ENCODE measurements at places on chromosomes 5 and 9.
A peak's percentile ranks its signal among the peaks of the same experiment; 100 is the strongest.

- no peak for DNase-seq
Observed at GRCh38 chr9:82154573-82154972, 166.0 kb downstream of the SPATA31D1 start.

- no peak for DNase-seq
Observed at GRCh38 chr9:104775574-104775936, 11.6 kb downstream of the NIPSNAP3B start.

DNA sequence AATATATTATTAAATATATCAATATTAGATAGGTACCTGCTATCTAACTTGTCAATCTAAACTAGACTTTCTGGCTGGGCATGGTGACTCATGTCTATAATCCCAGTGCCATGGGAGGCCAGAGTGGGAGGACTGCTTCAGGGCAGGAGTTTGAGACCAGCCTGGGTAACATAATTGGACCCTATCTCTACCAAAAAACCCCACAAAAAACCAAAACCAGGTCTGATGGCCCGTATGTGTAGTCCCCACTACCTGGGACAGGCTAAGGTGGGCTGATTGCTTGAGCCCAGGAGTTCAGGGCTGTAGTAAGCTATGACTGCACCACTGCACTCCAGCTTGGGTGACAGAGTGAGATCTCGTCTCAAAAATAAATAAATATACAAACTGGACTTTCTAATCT, 55.0 kb downstream of the PJA2 start:
- DNase-seq: no peak

DNA sequence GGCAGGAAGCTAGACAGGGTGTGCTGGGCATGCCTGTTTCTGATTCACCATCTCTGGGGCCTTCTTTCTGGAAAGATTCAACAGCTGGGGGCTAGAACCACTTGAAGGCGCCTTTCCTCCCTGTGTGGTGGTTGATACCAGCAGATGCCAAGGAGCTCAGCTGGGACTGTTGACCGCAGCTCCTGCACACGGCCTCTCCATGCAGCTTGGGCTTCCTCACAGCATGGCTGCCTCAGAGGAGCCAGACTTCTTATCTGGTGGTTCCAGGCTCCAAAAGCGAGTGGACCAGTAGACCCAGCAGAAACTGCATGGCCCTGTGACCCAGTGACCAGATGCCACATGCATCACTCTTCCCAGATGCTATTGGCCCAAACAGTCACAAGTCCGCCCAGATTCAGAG, 74.7 kb upstream of the COL5A1 start:
- DNase-seq: no peak

DNA sequence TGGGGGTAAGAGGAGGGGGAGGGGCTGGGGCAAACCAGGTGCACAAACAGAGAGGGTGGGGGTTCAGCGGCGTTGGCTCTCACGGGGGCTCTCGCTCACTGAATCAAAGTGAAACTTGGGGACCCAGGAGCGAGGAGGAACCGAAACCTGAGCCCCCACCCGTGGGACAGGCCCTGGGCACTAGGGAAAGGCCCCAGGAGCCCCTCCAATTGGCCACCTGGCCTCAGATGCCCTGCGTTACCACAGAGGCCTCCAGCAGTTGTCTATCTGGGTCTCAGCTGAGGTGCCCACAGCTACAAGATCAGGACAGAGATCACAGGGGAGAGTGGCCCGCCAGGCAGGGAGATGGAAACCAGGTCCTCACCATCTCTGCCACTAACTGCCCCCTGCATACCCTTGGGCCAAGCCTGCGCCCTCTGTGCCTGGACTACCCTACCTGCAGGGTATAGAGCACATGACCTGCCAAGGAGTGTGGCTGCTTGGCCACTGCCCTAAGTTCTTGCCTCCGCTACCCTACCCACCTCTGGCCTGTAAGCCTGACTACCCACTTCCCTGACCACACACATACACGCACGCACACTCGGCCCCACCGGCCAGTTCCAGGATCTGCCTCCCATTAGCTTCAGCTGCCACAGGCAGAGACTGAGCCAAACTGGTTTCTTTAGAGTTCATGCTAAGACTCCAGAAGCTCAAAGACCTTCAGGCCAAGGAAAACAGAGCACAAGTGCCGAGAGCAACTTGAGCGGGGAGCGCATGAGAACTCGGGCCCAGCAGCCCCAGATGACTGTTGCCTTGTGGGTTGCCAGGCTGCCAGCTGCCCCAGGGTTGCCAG, 39.9 kb downstream of the PAX5 start:
- peak; percentile 78 for DNase-seq

GRCh38 chr5:39217365-39218281, 1.7 kb downstream of the FYB1 start:
- peak; percentile 72 for DNase-seq

DNA sequence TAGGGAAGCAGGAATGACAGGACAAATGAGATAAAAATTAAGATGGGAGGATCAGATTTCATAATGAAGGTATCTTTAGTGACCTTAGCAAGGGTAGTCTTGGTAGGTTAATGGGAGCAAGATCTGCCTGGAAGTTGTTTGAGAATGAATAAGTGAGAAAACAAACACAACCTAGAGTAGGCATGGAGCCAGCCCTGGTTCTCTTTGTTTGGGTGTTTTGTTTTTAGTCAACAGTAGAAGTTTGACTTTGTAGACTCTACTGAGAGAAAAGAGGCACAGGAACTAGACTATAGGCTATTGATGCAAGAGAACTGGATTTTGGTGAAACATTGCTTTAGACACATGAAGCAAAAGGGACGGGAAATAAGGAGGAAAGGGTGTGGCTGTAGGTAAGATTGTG, 40.3 kb downstream of the KCNN2 start:
- no peak for DNase-seq

- no peak for DNase-seq
Observed at GRCh38 chr5:89421035-89421434, 538.1 kb upstream of the MEF2C start.

DNA sequence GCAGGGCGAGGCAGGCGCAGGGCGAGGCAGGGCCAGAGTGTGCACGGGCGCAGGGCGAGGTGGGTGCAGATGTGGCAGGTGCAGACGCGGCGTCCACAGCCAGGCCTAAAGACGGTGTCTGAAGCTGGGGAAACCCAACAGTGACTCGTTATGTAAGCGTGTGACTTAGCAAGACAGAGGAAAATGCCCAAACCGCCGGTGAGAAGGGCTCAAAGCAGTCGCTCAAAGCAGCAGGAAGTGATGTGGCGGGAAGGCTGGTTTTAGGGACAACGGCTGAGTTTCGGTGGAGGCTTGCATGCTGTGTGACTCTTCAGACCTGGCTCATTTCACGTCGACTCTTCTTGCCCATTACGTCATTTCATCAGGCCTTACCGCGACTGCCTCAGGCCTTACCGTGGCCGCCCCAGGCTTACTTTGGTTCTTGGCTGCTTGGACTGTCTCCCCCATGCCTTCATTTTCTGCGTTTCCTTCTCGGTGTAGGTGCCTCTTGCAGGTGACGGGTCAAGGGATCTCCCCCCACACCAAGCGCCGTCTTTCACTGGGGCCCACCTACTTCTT, 50.5 kb upstream of the EXOC3 start:
- peak; percentile 63 for DNase-seq

DNA sequence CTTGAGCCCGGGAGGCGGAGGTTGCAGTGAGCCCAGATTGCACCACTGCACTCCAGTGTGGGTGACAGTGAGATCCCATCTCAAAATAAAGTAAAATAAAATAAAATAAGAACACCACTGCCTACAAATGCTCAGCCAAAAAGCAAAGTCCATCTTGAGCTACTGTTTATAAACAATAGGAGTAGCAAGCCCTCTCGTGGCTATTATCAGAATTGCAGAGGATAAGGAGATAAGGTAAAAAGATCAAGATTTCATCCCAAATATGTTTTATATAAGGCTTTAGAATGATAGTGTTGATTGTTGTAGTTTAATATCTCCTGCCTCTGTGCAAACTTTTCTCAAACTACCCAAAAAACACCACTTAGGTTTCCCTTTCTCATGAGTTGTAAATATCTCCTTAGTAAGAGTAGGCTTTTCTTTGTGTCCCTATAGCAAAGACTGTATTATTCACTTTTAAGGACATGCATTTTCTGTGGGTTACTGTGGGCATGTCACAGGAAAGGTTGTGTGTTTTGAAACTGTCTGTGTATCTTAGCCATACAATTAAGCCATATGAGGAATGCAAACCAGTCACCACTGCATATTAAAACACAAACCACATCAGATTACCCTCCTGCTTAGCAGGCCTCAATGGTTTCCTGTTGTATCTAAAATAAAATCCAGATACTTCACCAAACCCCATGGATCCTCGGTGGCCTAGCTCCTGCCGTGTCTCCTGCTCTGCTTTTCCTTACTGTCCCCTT, 31.8 kb upstream of the CKS2 start:
- no peak for DNase-seq

DNA sequence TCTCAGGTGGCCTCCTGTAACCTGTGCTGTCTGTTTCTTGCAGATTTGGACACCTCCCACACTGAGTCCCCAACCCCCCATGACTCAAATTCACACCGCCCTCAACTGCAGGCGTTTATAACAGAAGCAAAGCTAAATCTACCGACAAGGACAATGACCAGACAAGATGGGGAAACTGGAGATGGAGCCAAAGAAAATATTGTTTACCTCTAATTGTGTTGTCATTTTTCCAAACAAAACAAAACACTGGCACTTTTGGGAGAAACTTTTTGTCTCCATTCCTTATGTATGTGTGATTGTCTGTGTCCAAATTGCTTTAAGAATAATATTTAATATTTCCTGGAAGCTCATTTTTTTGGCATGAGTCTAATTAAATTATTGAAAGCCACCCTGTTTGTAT, 314.8 kb downstream of the ARHGEF28 start:
- DNase-seq: no peak

DNA sequence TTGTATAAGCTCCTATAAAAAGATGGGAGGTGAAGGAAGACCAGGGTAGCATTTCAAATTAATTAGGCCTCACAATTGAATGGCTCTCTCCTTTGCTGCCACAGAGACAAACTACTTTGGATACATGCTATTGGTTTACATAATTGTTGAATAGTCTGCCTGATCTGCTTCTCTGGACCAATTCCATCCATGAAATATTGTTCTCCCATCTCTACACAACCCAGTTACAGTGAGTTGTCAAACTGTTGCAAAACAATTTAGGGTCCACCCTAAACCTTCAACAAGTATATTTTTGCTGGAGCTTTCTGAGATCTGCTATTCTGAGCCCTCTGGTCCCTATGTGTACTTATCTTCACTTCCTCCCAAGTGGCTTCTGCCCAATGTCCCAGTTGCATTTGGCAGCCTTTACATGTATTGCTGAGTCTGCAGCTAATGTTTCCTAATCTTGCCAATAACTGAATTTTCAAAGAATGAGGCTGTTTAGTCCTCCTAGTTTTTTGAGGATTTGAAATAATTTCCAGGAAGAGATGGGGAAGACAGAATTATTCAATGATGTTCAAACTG, 38.9 kb downstream of the AGTPBP1 start:
- DNase-seq: no peak

DNA sequence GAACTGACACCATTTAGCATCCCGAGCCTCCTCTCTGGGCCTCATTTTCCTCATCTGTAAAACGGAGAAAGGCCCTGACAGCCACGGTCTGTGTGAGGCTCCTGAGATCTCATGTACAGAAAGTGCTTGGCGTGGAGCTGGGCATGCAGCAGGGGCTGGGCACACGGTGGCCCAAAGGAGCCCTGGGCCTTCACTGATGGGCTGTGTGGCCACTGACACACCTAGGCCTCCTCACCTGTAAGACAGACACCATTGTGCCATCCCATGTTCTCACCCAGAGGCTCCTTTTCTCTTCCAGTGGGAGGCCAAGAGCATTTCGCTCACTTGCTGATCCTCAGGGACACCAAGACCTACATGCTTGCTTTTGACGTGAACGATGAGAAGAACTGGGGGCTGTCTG, 1.6 kb downstream of the ORM1 start:
- DNase-seq: no peak

DNA sequence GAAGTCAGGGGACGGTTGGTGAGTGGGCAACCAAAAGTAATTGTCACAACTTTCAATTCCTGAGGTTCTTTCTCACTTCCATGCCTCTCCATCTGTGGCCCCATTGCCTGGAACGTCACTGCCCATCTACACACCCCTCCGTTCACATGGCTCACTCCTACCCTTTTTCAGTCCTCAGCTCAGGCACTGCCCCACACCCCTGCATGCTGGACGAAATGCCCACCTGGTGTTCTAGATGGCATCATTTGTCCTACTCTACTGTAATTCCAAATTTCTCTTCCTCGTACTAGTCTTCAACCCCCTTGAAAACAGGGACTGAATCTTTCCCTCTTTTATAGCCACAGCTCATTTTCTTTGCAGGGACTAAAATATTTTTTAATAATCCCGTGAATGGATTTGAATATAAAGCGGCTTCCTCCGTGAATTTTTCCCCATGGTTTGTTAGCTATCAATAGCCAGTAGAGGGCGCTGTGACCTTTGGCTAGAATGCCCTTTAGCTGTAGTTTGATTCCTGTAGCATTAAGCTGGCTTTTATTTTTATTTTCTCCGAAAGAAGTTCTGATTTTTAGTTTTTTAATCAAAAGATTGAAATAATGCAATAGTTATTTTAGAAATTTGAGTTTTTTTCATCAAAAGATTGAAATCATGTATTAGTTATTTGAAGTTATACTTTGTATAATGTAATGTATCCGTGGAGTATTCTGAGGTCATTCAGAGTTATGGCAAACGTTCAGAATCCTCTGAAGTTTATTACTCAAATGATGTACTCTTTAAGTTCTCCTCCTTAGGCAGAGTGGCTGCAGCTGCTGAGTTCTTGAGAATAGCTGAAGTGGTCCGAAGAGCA, 232.1 kb downstream of the SH3GL2 start:
- DNase-seq: no peak

DNA sequence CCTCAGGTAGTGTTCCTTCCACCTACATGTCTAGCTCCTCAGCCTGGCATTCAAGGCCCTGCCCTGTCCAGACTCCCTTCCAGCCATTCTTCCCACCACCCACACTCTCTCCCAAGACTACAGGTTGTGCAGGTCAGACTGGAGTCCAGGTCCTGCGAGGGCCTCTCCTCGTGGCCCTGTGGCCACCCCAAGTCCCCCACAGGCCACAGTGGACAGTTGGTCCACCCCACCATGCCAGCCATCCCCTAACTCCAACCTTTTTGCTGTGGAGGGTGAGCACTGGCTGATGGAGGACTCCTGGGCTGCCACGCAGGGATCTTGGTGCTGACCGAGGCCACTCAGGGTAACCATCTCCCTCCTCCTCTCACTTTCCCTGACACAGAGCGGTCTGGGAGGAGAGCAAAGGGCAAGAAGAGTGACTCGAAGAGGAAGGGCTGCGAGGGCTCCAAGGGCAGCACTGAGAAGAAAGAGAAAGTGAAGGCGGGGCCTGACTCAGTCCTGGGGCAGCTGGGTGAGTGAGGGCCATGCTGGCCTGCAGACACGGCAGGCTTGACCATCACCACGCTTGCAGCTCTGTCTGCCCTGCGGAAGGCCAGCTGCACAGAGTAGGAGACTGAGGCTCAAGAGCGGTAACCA, 51.0 kb downstream of the JADE2 start:
- no peak for DNase-seq

- DNase-seq: no peak
Observed at GRCh38 chr5:159240301-159240870, 22.7 kb upstream of the UBLCP1 start.

- DNase-seq: no peak
Observed at GRCh38 chr9:120740132-120740531, 25.9 kb upstream of the MEGF9 start.

DNA sequence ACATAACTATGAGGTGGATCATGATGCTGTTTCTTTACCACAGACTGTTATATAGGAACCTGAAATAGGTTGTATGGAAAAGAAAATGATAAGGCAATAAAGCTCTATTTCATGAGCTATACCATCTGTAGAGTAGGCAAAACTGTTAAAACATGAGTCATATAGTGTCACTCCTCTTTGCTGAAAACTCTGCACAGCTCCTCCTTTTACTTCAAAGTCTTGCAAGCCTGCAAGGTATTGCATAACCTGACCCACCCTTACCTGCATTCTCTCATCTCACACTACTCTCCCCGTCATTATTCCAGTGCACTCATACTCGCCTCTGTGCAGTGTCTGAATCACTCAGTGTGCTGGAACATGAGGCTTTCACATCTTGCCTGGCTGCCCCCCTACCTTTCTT, 790.1 kb downstream of the EFNA5 start:
- DNase-seq: no peak
